ENCODE measurements at places on chromosomes 11 and 22.

GRCh38 chr11:316891-317301 lies 3.1 kb downstream of the IFITM1 start:
- DNase-seq: no peak

GRCh38 chr22:42895541-42895981 lies 38.5 kb upstream of the ARFGAP3 start:
- DNase-seq: no peak

- DNase-seq: no peak
These were observed 429 bp downstream of the VEGFB start for GRCh38 chr11:64234647-64235379.

DNA sequence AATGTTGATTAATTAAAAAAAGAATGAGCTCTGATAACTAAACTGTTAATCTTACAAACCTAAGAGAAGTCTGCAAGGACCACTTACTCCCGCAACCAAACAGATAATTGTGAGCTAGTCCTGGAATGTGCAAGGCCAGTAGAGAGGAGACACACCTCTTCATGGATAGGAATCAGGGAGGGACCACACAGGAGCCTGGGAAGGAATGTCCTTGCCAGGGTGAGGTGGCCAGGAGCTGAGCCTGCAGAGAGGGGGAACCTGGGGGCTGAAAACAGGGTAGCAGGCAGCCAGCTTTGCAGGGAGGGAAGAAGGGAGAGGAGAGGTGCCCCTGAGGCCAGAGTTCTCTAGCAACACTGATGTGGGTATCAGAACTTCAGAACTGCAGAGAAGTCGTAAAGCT lies 9.4 kb upstream of the NLRP10 start:
- DNase-seq: no peak

DNA sequence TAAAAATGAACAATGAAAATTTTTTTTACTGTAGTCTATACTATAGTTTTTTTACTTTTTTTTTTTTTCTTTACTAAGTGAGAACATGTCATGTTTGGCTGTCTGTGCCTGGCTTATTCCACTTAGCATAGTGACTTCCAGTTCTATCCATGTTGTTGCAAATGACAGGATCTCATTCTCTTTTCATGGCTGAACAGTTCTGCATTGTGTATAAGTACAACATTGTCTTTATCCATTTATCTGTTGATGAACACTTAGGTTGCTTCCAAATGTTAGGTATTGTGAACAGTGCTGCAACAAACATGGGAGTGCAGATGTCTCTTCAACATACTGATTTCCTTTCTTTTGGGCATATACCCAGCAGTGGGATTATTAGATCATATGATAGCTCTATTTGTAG lies 88.1 kb upstream of the CCDC90B start:
- DNase-seq: no peak

DNA sequence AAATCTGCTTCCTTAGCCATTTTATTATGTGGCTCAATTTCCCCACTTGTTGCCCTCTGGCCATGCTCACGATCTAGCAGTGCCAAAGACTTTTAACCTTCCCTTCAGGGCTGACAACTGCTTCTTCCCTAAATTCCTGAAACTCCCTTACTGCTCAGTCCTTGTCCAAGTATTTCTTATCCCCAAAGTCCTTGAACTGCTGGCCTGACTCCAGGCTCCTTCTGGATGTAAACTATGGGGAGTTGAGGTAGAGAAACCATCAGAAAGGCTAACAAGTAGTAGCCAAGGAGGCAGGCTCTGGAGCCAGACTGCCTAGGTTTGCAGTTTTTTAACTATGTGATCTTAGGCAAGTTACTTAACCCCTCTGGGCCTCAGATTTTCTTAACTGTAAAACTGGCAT lies 258.7 kb upstream of the CCDC90B start:
- no peak for DNase-seq

Data from iris pigment epithelial cell (primary cell).